ENCODE measurements at places on chromosomes 5 and 9. TPM values are rescaled to one million over a fixed set of nuclear protein-coding genes. Genes with fewer than 3 reads are reported as not detected.

GRCh38 chr5:111853748-111854147 is 96.8 kb upstream of the NREP start:
- H3K36me3 ChIP-seq: no peaks in the 10 kb centered on the region
- H3K4me1 ChIP-seq: no peaks in the 10 kb centered on the region
- no peak for DNase-seq
- H3K4me3 ChIP-seq: no peak overlapping the region

The CTNND2 gene
- total RNA-seq: 19.6 TPM

DNA sequence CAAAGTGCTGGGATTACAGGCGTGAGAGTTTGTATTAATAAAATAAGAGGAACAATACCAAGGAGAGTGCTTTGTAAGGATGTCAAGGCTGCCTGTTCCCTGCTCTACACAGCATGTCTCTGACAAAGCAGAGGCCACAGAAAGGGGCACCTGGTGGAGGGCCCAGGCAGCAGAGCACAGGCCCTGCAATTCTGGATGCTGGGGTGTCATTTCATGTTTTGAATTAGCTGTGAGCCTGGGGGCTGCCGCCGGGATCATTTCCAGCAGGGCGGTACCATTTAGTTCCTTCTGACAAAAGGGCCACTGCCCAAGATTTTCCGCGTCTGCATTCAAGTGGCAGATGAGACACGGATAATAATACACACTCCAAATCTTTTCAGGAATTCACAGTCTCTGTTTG is 396.9 kb downstream of the GADD45G start:
- no peak overlapping the region for H3K27ac ChIP-seq
- H3K27me3 ChIP-seq: no peaks in the 10 kb centered on the region
- DNase-seq: no peak
- no peaks in the 10 kb centered on the region for H3K4me1 ChIP-seq
- H3K36me3 ChIP-seq: no peaks in the 10 kb centered on the region
- H3K4me3 ChIP-seq: no peak overlapping the region

DNA sequence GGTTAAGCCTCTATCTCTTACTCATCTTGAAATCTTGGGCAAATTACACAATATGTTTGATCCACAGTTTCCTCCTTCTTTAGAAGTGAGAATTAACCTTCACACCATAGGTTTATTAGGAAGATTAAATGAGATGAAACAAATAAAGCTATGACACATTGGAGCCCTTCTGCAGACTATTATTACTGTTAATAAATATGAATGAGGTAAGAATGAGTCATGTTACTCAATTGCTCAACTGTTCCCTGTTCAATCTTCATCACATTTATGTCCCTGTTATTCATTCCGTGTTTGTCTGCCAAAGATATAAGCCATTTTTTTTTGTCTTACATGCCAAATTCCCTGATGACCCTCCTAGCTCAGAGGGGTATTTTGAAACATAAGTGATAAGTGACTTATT is 52.1 kb upstream of the PAPPA start:
- no peak for DNase-seq
- no peak overlapping the region for H3K27ac ChIP-seq
- H3K4me1 ChIP-seq: no peaks in the 10 kb centered on the region
- no peak overlapping the region for H3K4me3 ChIP-seq
- H3K36me3 ChIP-seq: no peaks in the 10 kb centered on the region

- peaks cover 10% of the 10 kb centered on the region for H3K4me1 ChIP-seq
- H3K4me3 ChIP-seq: no peak overlapping the region
- DNase-seq: no peak
- H3K27me3 ChIP-seq: no peaks in the 10 kb centered on the region
Measured at GRCh38 chr5:101102506-101102905, 199.4 kb upstream of the ST8SIA4 start.

The MELK gene
- 20.8 TPM for total RNA-seq

GRCh38 chr9:89593727-89594427 is 10.9 kb upstream of the GADD45G start:
- no peak overlapping the region for H3K27ac ChIP-seq
- H3K4me1 ChIP-seq: no peaks in the 10 kb centered on the region
- H3K4me3 ChIP-seq: no peak overlapping the region
- H3K27me3 ChIP-seq: peaks cover 50% of the 10 kb centered on the region
- H3K36me3 ChIP-seq: no peaks in the 10 kb centered on the region
- peak; percentile 73 for DNase-seq

DNA sequence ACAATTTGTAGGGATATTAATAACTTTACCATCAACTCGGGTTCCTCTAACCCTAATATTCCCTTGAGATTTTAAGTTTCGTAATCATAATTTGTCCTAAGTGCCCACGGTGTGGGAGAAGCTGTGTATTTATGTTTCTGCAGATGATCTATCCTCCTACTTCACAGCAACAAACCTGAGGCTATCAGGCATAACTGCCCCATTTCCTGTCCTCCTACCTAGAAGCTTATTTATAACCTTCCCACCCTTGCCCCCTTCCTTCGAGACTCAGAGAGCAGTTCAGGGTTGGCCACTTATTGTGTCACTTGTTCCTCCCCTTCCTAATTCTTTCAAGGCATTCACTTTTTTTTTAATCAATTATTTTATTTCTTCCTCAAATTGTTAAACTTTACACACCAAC is 29.6 kb upstream of the LCP2 start:
- no peak overlapping the region for H3K4me3 ChIP-seq
- H3K27ac ChIP-seq: no peak overlapping the region
- H3K36me3 ChIP-seq: peaks cover 4% of the 10 kb centered on the region
- no peaks in the 10 kb centered on the region for H3K4me1 ChIP-seq

The ANKRD18B gene
- total RNA-seq: 30.5 TPM

The CEP72 gene
- total RNA-seq: 53.7 TPM

DNA sequence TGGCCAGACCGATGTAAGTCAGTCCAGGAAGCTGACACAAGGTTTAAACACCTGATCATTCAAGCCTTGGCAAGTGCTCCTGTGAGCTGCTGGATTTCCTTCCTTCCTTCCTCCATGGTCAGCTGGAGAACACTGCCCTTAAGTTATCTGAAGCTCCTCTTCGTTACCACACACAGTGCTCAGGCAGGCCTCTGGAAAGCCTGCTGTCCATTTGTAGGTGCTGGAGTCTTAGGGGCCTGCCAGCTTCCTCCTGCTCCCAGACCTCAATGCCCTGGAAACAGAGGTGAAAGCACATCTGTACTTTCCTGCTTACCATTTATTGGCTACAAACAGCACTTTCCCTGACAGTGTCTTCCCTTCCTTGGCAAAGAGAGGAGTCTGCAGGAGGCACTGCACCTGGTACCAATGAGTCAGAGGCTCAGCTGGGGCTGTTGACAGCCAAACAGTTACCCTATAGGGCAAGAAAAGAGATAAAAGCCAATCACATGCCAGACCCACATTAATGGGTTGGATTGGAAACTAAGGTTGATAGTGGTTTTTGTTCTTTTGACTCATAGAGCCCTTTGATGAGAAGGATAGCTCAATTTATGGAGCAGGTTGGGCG is 72.6 kb upstream of the PUM3 start:
- H3K4me3 ChIP-seq: no peak overlapping the region
- no peak for DNase-seq
- no peak overlapping the region for H3K27ac ChIP-seq
- no peaks in the 10 kb centered on the region for H3K36me3 ChIP-seq

DNA sequence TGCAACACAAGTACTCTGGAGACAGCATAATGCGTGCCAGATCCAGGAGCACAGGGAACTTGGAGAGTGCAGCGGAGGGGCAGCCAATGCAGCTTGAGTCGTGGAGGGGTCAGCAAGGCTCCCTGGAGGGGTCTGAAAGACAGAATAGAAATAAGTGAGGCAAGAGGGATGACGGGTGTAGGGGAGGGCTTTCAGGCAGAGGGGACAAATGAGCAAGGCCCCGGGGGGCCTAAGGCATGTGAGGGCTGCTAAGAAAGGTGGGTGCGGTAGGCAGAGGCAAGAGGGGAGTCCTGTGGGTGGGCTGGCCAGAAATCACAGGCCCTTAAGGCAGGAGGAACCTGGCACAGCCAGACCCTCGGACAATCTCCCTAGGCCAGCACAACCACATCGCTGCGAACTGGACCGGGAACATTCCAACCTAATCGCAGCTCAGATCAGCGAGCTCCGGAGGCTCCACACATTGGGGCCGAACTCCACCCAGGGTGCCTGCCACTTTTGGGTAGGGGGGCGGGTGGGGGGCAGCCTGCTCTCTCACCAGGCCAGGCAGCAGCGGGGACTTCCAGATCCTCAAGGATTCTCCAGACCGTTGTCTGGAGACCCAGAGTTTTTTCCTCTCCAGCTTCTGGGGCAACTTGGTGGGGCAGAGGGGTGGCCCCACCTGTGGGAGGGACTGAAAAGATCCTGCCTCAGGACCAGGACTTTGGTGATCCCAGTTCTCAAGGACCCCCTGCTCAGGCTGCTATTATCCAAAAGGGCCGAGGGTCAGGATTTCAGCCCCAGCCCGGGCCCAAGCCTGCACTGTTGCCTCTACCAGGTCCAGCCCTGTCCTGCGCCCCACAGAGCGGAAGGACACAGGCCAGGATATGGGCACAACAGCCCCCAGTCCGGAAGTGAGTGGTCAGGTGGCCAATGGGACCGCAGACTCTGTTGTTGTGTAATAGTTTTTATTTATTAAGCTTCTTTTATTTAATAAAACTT is 22.7 kb upstream of the CYSTM1 start:
- H3K27ac ChIP-seq: no peak overlapping the region
- H3K4me1 ChIP-seq: peaks cover 8% of the 10 kb centered on the region
- no peak for DNase-seq
- H3K4me3 ChIP-seq: no peak overlapping the region
- H3K27me3 ChIP-seq: peaks cover 4% of the 10 kb centered on the region

GRCh38 chr5:95701074-95701473 is 18.3 kb upstream of the SPATA9 start:
- DNase-seq: no peak
- H3K36me3 ChIP-seq: no peaks in the 10 kb centered on the region
- H3K27me3 ChIP-seq: no peaks in the 10 kb centered on the region
- peaks cover 11% of the 10 kb centered on the region for H3K4me1 ChIP-seq

GRCh38 chr5:1440098-1440493 is 5.1 kb downstream of the SLC6A3 start:
- H3K36me3 ChIP-seq: no peaks in the 10 kb centered on the region
- peaks cover 45% of the 10 kb centered on the region for H3K27me3 ChIP-seq
- DNase-seq: no peak
- no peaks in the 10 kb centered on the region for H3K4me1 ChIP-seq

DNA sequence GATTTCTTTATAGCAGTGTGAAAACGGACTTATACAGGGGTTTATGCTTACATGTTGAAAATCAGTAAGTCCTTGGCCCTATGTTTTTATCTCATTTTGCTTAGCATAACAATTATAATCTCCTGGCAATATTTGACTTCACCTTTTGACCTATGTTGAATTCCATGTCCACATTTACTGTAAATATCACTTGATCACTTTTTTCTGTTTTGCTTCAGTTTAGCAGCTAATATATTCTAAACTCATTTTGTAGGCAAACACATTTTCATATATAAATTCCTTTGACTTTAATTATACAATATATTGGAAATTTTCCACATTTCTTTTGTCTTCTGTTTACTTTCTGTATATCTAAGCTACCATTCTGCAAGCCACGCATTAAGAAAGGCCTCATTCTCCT is 674.0 kb downstream of the MAT2B start:
- H3K36me3 ChIP-seq: no peaks in the 10 kb centered on the region
- no peaks in the 10 kb centered on the region for H3K27me3 ChIP-seq
- H3K4me1 ChIP-seq: peaks cover 28% of the 10 kb centered on the region
- H3K27ac ChIP-seq: no peak overlapping the region
- DNase-seq: no peak
- no peak overlapping the region for H3K4me3 ChIP-seq

DNA sequence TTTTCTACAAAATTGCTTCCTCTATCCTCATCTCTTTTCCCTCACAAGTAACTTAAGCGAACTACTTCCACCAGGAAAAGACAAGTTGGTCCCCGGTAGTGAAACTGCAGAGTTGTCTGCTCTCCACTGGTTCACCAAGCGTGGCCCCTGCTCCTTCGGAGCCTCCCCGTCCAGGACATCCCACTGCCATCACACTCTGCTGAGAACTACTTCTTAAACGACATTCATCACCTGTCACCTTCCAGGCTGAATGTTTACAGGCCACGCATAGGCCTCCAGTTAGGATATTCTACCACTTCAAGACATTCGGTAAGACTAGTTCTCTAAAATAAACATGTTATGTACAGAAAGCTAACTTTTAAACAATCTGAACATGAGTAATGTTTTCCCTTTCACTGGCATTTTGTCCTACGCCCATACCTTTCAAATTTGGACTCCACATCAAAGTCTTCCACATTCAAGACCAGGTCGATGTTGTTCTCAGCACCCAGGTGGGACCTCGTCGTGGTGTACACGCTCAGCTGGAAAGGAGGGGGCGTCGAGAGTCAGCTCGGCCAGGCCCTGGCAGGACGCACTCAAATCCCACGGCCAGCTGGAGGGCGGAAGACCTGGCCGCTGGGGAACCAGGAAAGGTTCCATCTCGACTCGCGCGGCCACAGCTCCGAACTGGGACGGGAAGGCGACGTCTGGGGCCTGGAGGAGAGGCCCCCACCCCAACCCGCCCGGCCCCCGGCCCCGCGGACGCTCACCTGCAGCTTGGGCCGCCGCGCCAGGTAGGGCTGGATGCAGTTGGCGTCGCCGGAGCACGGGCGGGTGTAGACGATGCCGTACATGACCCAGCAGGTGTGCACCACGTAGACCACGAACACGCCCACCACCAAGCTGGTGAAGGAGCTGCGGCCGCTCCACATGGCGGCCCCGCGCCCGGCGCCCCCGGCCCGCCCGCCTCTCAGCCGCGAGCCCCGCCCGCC is 683 bp downstream of the CLPTM1L start:
- H3K36me3 ChIP-seq: peaks cover 59% of the 10 kb centered on the region
- peaks cover 16% of the 10 kb centered on the region for H3K4me1 ChIP-seq
- peak; percentile 11 for DNase-seq

GRCh38 chr9:106622164-106622487 is 240.8 kb upstream of the ZNF462 start:
- H3K27me3 ChIP-seq: peaks cover 4% of the 10 kb centered on the region
- no peak overlapping the region for H3K4me3 ChIP-seq
- no peak overlapping the region for H3K27ac ChIP-seq
- H3K36me3 ChIP-seq: no peaks in the 10 kb centered on the region
- H3K4me1 ChIP-seq: no peaks in the 10 kb centered on the region

- no peaks in the 10 kb centered on the region for H3K4me1 ChIP-seq
- DNase-seq: no peak
- H3K27me3 ChIP-seq: peaks cover 20% of the 10 kb centered on the region
- H3K27ac ChIP-seq: no peak overlapping the region
Measured at GRCh38 chr5:169545762-169546161, 37.8 kb upstream of the SPDL1 start.

Measured in Calu3 (cell line).